Hematopoietic multipotent progenitor cell (in vitro differentiated cells): ENCODE measurements at places on chromosomes 2 and 18. TPM values are rescaled to one million over a fixed set of nuclear protein-coding genes. Genes with fewer than 3 reads are reported as not detected.

MYOM1 gene
- total RNA-seq = 0.27 TPM

RNU2-63P gene
- total RNA-seq = under 0.01 TPM

GBX2 gene
- not detected for total RNA-seq

GRCh38 chr2:1767939-1768691 is 23.8 kb upstream of the PXDN start:
- no peak for DNase-seq

OR6B2 gene
- not detected for total RNA-seq

HJURP gene
- 1.9 TPM for total RNA-seq
